Ovary (tissue), 10 donors: ENCODE measurements at places on chromosomes 3 and 15. TPM values are rescaled to one million over a fixed set of nuclear protein-coding genes. Genes with fewer than 3 reads are reported as not detected.

DNA sequence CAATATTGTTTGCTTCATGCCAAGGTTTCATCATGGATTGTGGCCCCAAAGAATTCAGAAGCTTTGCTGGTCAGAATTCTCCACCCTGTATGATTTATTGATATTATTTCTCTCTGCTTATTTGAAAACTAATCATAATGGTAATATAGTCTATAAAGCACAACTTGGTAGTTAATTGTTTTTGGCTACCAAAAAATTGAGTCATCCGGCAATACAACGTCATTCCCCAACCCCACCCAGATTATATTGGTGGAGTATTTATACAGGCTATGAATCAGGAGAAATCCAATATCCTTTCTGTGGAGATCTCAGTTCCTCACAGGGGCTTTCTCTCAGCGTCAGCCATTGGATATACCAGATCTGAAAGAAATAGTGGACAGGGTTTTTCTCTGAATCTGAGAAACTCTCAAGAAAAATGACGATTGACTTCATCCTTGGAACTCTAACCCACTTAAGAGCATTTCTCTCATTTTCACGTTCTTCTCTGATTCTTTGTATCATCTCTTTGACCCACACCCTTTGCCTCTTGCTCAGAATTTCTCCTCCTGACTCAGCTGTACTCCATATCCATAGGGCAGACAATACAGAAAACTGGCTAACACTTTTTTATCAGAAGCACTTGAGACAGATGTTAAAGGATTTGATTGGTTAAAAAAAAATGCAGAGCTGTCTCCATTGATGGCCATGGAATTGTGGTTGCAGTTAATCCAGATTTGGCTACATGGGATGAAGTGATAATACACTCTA, 1055.8 kb upstream of the CADM2 start:
- H3K4me1 ChIP-seq, result no peaks in the 10 kb centered on the region
- no peak overlapping the region for H3K27ac ChIP-seq
- H3K4me3 ChIP-seq, result no peak overlapping the region
- H3K36me3 ChIP-seq, result no peaks in the 10 kb centered on the region

DNA sequence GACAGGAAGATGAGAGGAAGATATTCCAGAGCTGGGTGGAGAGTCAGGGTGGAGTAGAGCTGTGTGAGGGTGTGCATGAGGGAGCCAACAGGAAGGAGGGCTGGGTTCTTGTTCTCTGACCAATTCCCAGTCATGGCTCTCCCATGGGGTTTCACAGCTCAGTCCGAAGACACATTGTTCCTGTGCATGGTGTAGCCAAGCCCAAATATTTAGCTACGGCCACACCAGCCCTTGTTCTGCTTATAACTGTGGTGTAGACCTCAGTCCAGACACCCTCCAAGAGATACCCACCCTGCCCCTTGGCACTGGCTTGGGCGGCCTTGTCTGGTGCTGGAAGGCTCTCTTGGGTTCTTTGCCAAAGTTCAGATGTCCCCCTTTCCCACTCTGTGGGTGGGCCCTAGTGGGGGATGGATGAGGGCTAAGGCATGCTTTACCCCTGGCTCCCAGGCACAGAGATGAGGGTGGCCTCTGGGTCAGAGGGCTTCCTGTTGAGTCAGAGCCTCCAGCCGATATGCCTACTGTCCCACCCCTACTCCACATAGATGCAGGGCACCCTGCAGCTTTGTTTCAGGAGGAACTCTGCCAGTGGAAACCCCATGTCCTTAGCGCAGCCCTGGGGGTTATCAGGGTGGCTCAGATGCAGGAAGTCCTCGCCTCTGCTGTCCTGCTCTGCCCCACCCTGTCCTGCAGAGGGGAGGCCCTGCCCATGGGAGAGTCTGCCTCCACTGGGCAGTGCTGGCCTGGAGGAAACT, 271.2 kb upstream of the CTDSPL start:
- H3K36me3 ChIP-seq, result no peaks in the 10 kb centered on the region
- H3K4me1 ChIP-seq, result peaks cover 30% of the 10 kb centered on the region
- peak overlapping the region; percentile 16 for H3K27ac ChIP-seq

GRCh38 chr3:128551867-128552266, 58.9 kb upstream of the GATA2 start:
- DNase-seq, result no peak
- H3K4me3 ChIP-seq, result no peak overlapping the region
- no peaks in the 10 kb centered on the region for H3K27me3 ChIP-seq
- no peaks in the 10 kb centered on the region for H3K36me3 ChIP-seq
- H3K27ac ChIP-seq, result no peak overlapping the region

GRCh38 chr15:101187820-101188636, 63.8 kb downstream of the CHSY1 start:
- H3K27me3 ChIP-seq, result no peaks in the 10 kb centered on the region
- H3K27ac ChIP-seq, result peak overlapping the region; percentile 26
- peak overlapping the region; percentile 10 for H3K4me3 ChIP-seq
- no peaks in the 10 kb centered on the region for H3K36me3 ChIP-seq

DNA sequence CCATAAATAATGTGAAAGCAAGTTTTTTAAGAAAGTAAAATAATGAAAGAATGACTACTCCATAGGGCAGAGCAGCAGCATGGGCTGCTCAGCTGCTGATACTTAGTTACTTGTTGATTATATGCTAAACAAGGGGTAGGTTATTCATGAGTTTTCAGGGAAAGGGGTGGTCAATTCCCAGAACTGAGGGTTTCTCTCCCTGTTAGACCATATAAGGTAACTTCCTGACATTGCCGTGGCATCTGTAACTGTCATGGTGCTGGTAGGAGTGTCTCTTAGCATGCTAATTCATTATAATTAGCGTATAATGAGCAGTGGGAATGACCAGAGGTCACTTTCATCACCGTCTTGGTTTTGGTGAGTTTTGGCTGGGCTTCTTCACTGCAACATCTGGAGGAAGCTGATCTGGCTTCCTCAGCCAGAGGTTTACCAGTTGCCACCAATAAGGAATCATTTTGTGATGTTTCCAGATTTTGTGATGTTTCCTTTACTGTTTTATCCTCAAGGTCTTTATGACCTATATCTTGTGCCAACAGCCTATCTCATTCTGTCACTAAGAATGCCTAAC, 121.8 kb upstream of the CHL1 start:
- peak; percentile 34 for DNase-seq
- H3K27ac ChIP-seq, result no peak overlapping the region
- H3K27me3 ChIP-seq, result no peaks in the 10 kb centered on the region
- H3K4me3 ChIP-seq, result no peak overlapping the region
- H3K36me3 ChIP-seq, result no peaks in the 10 kb centered on the region

GRCh38 chr15:34794590-34795206, 651 bp downstream of the ACTC1 start:
- H3K36me3 ChIP-seq, result no peaks in the 10 kb centered on the region
- H3K4me1 ChIP-seq, result no peaks in the 10 kb centered on the region
- H3K27ac ChIP-seq, result no peak overlapping the region
- no peaks in the 10 kb centered on the region for H3K27me3 ChIP-seq
- H3K4me3 ChIP-seq, result peak overlapping the region; percentile 20
- DNase-seq, result no peak

- H3K4me3 ChIP-seq, result no peak overlapping the region
- no peak overlapping the region for H3K27ac ChIP-seq
Observed at GRCh38 chr3:128289534-128289933, 136.3 kb downstream of the EEFSEC start.

DNA sequence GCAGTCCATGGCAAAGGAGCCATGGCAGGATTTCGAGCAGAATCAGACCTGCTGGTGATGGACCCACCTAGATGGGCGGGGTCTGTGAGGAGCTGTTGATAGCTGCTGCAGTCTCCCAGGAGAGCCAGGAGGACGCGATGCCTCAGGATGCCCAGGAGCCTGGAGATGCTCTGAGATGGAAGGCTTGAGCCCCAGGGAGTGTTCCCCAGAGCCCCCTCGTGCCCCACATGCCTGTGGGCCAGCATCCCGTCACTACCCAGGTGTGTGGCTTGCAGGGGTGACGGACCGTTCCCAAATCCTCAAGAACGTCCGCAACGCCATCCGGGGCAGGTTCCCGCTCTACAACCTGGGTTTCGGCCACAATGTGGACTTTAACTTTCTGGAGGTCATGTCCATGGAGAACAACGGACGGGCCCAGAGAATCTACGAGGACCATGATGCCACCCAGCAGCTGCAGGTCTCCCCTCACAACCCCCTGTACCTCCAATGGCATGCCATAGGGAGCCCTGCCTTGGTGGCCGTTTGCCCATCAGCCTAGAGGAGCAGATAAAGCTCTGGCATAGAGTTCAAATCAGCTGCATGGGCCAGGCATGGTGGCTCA, 6.7 kb downstream of the ITIH1 start:
- no peaks in the 10 kb centered on the region for H3K4me1 ChIP-seq
- no peak overlapping the region for H3K27ac ChIP-seq
- no peaks in the 10 kb centered on the region for H3K36me3 ChIP-seq
- no peak for DNase-seq
- H3K4me3 ChIP-seq, result no peak overlapping the region
- no peaks in the 10 kb centered on the region for H3K27me3 ChIP-seq

DNA sequence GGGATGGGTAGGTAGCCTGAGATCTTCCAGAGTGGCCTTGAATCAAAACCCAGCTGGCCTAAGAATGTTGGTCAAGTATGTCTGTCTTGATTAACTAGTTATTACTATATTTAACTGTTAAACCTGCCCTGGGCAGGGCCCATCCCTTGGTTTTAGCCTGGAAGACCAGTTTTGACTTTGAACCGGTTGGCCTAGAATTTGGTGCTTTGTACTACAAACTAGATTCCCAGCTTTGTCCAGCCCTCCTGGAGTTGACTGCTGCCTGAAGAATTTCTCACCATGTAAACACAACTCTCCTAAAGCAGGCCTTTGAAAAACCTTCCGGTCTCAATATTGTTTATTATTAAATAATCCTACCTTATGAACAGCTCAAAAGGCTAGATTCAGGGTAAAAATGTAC, 16.0 kb downstream of the C15orf62 start:
- no peaks in the 10 kb centered on the region for H3K27me3 ChIP-seq
- no peak overlapping the region for H3K4me3 ChIP-seq
- no peak for DNase-seq
- H3K36me3 ChIP-seq, result no peaks in the 10 kb centered on the region
- H3K27ac ChIP-seq, result peak overlapping the region; percentile 57

DNA sequence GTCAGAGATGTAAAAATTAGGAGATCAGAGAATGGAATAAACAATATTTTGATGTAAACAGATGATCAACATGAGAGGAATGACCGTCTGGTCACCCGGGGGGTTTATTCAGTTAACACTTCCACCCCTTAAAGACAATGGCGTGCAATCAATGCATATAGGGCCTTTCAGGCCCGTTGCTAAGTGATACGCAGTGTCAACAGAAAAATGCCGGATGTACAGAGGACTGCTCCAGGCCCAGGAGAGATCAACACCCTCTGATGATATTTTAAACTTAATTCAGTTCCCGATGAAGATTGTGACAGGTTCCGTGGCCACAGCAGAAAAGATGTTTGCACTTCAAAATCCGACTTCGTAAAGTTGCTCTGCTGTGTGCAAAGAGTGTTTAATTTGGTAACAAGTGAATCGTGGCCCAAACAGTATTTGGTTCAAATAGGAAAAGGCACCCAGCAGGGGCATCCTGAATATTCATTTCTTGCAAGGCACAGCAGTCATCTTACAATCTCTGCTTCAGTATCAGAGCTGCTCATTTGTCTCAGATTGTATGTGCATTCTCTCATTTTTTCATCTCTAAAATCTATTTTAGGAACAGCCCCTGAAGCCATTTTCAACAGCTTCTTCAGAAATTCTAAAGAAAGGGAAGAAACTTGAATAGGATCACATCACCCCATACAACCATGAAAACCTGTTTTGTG, 72.6 kb downstream of the FOXB1 start:
- no peak overlapping the region for H3K27ac ChIP-seq
- DNase-seq, result no peak
- no peaks in the 10 kb centered on the region for H3K36me3 ChIP-seq
- no peaks in the 10 kb centered on the region for H3K27me3 ChIP-seq

GRCh38 chr3:42735615-42736014, 33.0 kb upstream of the HHATL start:
- no peak for DNase-seq
- no peaks in the 10 kb centered on the region for H3K4me1 ChIP-seq
- no peaks in the 10 kb centered on the region for H3K36me3 ChIP-seq
- no peaks in the 10 kb centered on the region for H3K27me3 ChIP-seq
- H3K27ac ChIP-seq, result no peak overlapping the region

DNA sequence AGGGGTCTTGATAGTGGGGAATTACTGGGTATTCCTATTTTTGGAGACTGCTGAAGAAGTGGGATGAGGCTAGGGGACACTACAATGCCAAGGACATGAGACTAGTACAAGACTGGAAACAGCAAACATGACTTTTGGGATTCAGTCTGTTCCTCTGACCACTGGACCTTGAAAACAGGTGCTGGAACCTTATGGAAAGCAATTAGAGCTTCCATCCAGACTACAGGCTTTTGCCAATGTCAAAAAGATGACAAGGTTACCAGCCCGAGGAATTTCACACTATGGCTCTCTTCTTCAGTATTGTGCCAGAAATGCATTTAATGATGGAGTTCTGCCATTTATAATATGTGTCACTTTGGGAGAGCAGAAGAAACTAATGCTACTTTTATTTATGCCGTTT, 282.6 kb downstream of the GAP43 start:
- H3K36me3 ChIP-seq, result no peaks in the 10 kb centered on the region
- DNase-seq, result no peak

GRCh38 chr3:177597311-177598096, 400.2 kb upstream of the TBL1XR1 start:
- no peak overlapping the region for H3K4me3 ChIP-seq
- DNase-seq, result peak; percentile 49
- H3K27ac ChIP-seq, result no peak overlapping the region
- H3K27me3 ChIP-seq, result no peaks in the 10 kb centered on the region
- H3K36me3 ChIP-seq, result no peaks in the 10 kb centered on the region

DNA sequence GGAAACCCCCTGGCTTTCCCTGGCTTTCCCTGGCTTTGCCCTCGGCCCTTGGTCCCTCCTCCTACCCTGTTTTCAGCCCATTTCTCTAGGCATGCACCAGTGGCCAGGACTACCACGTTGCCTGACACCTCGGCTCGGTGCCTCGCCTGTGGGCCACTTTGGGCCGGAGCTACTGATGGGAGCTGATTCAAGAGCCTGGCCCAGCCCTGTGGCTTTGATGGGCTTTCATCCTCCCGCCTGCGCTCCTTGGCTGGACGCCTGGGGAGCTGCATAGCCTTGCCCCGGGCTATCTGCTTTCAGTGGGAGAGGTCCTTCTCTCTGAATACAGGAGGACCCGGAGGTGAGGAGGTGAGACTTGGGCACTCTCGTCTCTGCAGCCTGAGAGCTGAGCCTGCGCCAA, 192.7 kb upstream of the HES1 start:
- no peak for DNase-seq
- H3K4me1 ChIP-seq, result no peaks in the 10 kb centered on the region
- no peaks in the 10 kb centered on the region for H3K36me3 ChIP-seq
- H3K27me3 ChIP-seq, result no peaks in the 10 kb centered on the region
- H3K4me3 ChIP-seq, result no peak overlapping the region

GRCh38 chr3:69092030-69092516, 7.3 kb downstream of the ARL6IP5 start:
- H3K36me3 ChIP-seq, result no peaks in the 10 kb centered on the region
- no peaks in the 10 kb centered on the region for H3K27me3 ChIP-seq
- peaks cover 12% of the 10 kb centered on the region for H3K4me1 ChIP-seq
- no peak for DNase-seq
- H3K27ac ChIP-seq, result no peak overlapping the region

The GABRG3 gene
- not detected for total RNA-seq

The IGF1R gene
- 52.2 TPM for total RNA-seq

The DUOX2 gene
- 0.05 TPM for total RNA-seq

The CPN2 gene
- not detected for total RNA-seq

The CFAP100 gene
- 2.8 TPM for total RNA-seq

The PRICKLE2 gene
- total RNA-seq, result 27.2 TPM

The CCK gene
- total RNA-seq, result not detected
